ENCODE measurements at places on chromosomes 1 and 21. TPM values are rescaled to one million over a fixed set of nuclear protein-coding genes. Genes with fewer than 3 reads are reported as not detected.
A peak's percentile ranks its signal among the peaks of the same experiment; 100 is the strongest.

GRCh38 chr1:153485863-153486262, 25.4 kb upstream of the S100A7 start:
- DNase-seq, result no peak

GRCh38 chr1:116277840-116278540, 95.1 kb upstream of the ATP1A1 start:
- no peak for DNase-seq

GRCh38 chr1:83828456-83828855, 170.5 kb downstream of the TTLL7 start:
- DNase-seq, result no peak

GRCh38 chr1:27868932-27869718, 3.2 kb upstream of the THEMIS2 start:
- DNase-seq, result no peak

DNA sequence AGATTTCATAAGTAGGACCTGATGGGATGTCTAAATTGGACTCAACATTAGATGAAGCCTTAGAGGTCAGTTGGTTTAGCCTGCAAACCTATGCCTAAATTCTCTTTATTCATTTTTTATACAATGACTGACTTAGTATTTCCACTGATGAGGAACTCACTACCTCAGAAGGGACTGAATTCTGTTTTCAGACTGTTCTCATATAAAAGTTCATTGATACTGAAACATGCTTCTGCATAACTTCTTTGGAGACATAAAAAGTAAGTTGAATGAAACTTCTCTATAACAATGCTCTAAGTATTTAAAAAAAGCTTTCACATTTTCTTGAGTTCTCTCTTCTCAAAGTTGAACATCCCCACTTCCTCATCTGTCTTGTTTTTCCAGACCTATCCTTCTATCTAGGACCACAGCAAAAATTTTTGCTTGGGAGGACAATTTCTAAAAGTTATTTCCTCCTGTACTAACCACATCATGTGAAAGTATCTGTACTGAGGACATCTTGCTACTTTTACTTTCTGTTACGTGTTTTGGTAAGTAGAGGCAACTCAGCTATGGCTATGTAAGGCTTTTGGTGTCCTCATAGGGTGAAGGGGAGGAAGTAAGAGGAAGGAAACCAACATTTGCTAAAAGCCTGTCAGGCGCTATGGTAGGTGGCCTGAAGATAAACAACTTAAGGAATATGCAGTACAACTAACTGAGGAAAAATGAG, 64.1 kb downstream of the USP24 start:
- DNase-seq, result no peak

DNA sequence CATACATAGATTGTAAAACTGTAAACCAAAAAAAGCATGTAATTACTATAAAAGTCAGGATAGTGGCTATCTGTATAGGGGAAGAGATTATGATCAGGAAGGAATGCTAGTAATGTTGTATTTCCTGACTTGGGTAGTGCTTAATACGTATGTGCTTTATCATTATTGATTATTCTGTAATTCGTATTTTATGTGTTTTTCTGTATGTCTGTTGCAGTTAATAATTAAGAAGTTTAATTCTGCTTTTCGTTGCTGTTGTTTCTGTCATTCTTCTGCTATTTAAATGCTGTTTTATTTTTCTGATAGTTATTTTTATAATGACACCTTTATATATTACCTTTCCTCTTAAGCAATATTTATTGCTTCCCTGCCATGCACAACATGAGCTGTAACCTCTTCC, 29.3 kb upstream of the TRIM33 start:
- DNase-seq, result peak; percentile 71

DNA sequence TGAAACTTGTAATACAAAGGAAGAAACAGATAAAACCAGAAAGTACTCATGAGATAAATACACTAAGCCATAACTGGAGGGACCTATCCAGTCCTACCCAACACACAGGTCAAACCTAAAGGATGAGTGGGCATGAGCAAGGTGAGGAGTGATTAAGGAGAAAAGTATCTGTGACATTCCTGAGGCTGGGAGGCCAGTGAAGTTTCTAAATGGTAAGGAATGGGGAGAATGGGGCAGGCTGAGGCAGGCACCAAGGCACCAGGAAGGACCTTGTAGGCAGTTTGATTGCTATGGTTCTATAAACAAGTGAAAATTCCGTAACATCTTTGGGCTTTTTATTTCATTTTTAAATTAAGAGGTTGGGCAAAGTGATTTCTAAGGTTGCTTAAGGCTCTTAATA, 10.4 kb downstream of the DDX59 start:
- DNase-seq, result no peak

DNA sequence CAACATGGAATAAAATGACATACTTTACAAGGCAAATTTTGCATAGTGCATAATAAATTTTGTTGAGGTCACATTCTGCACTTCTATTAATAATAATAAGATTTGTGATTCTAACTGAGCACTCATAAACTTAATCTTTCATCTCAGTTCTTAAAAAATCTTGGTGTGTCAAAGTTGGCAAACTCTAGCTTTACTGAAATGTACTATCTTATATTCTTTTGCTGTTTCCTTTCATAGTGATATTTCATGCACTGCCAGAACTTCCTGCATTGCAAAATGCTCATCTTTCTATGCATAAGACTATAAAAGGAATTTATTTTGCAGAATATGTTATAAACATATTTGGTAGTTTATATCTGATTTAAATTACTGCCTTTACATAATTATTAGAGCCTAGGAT, 797.6 kb downstream of the ADGRL2 start:
- DNase-seq, result no peak

DNA sequence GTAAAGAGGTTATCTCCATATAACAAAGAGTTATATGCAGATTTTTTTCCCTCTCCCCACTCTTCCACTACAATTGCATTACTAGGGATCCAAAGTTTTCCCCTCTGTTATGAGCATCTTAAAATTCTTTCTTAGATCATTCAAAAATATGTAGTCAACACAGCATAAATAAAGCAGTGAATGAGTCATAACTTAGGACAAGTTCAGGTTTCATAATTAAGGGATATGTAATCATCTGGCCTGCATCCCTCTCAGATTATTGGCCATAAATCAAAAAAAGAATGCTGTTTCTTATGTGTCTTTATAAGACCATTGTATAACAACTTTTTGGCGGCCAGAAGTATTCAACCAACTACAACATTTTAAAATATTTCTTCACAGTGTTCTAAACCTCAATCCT, 1526.1 kb downstream of the KCNT2 start:
- DNase-seq, result no peak

- DNase-seq, result peak; percentile 38
Measured at GRCh38 chr1:33349081-33349759, 28.3 kb upstream of the A3GALT2 start.

- no peak for DNase-seq
Measured at GRCh38 chr21:45310459-45310858, 22.8 kb upstream of the POFUT2 start.

- no peak for DNase-seq
Measured at GRCh38 chr1:176033474-176033873, 173.6 kb downstream of the COP1 start.

DNA sequence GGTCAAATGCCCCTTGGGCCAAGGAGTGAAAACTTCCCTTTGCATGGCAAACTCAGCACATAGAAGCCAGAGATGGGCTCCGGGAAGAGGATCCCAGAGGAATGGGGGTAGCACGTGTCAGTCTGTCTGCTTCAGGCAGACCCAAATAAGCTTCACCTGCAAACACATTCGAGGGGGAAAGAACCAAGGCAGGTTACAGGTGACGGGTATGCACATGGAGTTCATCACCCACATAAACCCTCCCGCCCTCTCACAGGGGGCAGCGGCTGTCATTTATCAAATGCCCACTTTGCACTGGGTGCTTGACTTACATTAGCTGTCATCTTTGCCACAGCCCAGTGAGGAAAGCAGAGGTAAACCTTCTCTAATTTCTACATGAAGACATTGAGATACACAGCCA, 73.0 kb upstream of the TLR5 start:
- DNase-seq, result no peak

DNA sequence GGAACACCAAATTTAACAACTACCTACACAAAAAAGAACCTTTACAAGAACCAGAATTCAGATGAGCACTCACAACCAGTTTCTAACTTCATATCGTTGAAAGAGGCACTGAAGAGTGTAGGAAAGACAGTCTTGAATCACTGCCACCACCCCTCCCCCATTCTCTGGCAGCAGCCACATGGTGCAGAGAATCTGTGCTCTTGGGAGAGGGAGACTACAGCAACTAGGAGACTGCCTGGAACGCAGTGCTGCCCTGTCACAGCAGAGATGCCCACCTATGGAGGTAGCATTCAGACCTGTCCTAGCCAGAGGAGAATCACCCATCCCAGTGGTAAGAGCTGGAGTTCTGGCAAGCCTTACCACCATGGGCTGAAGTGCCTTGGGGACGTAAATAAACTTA, 7.3 kb downstream of the CCN1 start:
- no peak for DNase-seq

GRCh38 chr1:178774263-178774662, 49.2 kb downstream of the RALGPS2 start:
- peak; percentile 61 for DNase-seq

Gene F13B
- 0.10 TPM for total RNA-seq

Gene AGT
- 0.76 TPM for total RNA-seq

Gene TGFB2
- total RNA-seq, result 2.5 TPM

Gene GBP6
- total RNA-seq, result not detected

Gene SLC35F3
- not detected for total RNA-seq

Gene CFAP57
- 0.38 TPM for total RNA-seq

Gene CDKN2C
- 11.1 TPM for total RNA-seq

Gene SMIM1
- total RNA-seq, result 1.9 TPM

Gene S100A7
- total RNA-seq, result not detected

Gene TMOD4
- total RNA-seq, result not detected
